ENCODE measurements at places on chromosomes 2 and 18.

- DNase-seq = no peak
These were observed 154.9 kb upstream of the NDUFV2 start for GRCh38 chr18:8947566-8947965.

GRCh38 chr2:197777823-197778407, 7.2 kb downstream of the BOLL start:
- no peak for DNase-seq

DNA sequence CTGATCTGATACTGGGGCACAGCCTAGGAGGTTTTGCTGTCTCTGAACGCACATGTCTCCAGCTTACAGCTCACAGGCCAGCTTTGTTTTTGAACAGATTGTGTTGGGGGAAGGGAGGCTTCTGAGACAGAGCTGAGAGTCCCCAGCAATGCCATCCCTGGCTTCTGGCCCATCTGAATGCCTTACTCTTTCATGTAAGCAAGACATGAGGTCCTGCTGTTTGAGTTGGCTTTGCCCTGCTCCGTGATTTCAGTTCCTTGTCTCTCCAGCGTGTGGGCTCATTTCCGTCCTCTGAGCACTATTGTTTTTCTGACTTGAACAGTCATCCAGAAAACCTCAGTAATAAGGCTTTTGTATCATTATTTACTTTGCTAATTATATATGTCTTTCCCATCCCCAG, 194.9 kb upstream of the TNP1 start:
- no peak for DNase-seq

DNA sequence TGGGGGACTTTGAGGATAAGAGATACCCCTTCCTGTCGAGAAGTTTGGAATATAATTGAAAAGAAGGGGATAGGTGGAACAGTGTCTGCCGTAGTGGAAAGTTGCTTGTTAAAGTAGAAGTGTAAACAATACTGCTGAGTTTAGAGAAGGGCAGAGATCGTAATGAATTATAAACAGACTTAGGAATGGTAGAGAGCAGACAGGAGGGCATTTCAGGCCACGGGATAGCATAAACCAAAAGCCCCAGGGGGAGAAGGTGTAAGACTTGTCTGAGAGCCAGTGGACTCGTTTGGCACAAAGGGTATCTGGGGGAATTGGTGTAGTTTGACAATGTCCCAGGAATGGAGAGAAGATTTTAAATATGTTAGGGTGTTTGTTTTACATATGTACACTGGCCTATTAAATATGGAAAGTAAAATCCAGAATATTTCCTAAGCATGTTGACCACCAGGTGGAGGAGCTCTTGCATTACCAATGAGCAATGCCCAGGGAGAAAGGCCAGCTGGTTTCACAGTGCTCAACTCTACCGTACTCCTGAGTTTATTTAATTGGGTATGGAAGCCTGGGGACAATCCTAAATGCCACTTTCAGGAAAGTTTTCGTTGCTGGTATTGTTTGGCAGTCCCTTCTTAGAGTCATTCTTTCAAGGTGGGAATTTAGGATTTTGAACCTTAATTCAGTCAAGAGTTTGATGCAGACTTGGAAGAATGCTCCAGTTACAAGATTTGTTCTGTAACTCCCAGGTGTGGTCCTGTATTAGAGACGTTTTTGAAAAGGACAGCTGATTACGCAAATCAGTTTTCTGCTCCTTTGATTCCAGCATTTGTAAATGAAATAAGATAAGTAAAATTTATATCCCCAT, 7.5 kb downstream of the COPS8 start:
- DNase-seq = no peak

DNA sequence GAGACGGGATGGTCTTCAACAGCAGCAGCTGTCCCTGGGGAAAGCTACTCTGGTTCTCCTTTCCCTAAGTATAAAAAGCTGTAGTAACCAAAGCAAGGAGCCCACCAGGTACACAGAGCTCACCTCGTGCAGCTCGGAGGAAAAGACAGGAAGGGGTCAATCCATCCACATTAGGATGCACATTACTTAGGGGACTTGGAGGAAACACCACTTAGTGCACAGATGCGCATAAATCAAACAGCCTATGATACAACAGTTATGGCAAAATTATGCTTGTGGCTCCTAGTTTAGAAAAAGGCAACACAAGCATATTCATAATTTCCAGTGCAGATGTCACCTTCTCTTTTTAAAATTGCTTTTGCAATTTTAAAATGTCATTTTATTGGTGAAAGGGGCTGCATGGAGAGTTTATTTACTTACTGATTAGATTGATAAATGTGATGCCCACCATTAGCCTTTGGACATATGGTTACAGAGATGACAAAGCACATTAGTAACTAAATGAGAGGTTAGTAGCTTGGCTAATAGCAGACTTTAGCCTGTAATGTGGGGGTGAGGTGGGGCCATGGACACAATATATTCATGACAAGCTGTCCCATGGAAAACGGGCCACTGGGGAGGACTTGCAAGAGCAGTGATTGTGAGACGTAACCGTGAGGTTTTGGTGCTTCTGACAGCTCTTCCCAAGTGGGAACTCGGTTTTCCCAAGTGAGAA, 199.8 kb downstream of the MYT1L start:
- no peak for DNase-seq

GRCh38 chr2:139055202-139055601, 275.0 kb upstream of the NXPH2 start:
- no peak for DNase-seq

DNA sequence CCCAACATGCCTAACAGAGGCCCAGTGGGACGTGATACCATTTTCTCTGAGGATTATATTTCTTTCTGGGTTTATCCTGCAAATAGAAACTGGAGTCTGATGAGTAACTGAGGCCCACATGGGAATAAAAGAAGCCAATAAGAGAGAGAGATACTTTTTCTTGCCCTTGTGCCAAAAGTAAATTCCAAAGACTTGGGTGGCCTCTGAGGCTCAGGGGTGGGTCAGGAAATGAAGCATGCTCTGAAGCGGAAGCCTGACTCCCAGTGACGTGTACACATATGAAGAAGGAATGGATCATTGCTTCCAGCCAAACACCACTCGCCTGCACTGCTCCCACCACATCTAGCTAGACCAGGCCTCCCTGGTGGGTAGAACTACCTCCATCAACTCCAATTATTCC, 273.6 kb upstream of the NCKAP5 start:
- DNase-seq = no peak

DNA sequence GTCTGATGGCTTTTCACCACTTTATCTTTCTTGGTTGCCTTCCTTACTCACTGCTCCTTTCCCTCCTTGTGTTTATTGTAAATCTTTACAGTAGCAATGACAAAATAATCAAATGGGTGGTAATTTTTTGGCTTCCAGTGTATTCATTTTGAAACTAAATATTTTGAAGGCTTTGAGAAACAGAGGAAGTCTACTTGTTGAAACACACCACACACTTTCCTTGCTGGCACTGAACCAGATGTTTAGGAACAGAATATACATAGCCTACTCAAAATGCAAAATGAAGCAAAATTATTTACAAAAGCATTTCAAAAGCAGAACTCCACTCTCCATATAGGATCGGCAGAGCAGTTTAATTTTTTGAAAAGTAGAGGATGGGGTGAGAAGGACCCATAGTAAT, 189.8 kb downstream of the LTBP1 start:
- DNase-seq = no peak

DNA sequence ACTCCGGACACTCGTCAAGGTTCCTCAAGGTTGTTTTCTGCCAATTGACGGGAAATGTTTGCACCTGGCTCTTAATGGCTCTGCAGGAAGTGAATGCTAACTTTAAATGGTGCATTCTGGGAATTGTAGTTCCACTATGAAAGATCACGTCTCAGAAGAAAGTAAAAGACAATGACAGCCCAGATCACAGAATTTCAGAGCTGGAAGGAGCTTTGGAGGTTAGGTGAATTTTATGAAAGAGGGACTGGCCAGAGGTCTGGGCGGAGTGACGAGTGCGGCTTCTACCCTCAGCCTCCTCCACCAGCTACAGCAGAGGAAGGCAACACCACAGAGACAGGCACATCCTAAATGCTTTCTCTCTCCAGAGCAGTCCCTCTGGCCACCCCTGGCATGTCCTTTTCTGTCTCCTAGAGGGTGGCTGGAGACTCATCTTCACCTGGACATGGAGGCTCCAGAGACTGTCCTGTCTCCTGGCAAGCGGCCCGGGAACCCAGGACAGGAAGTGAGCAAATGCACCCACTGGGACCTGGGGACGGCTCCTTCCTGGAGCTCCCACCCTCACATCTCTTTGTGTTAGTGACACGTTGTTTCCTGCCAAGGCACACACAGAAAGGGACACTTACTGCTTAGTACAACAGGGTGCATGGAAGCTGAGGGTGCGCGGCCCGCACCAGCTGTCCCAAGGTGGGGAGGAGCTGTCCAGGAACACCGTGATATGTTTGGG, 19.4 kb downstream of the THAP4 start:
- DNase-seq = no peak

GRCh38 chr2:152499896-152500735, 165.1 kb downstream of the FMNL2 start:
- DNase-seq = no peak

DNA sequence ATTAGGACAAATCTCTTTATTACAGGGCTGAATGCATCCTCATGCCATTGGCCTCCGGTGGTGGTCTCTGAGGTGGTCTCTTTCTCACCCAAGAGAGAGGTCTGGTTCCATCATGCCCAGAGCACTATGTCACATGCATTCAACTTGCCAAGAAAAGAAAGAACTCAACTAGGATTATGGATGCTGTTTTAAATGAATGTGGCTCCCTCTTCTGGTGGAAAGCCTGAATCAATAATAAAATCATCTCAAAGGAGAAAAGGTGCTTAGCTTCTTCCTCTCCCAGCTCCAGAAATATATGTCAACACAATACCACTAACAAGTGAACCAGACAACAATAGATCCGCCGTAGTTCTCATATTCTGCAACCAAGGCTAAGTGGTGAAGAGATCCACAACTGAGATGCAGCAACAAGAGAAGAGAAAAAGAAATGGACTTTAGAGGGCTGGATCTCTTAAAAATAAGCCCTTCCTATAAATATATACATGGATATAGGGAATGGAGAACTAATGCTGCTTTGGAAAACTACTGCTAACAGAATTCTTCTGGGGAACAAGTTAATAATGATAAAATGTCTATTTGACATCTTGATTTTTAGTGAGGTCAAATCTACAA, 396.8 kb downstream of the NCKAP5 start:
- no peak for DNase-seq

DNA sequence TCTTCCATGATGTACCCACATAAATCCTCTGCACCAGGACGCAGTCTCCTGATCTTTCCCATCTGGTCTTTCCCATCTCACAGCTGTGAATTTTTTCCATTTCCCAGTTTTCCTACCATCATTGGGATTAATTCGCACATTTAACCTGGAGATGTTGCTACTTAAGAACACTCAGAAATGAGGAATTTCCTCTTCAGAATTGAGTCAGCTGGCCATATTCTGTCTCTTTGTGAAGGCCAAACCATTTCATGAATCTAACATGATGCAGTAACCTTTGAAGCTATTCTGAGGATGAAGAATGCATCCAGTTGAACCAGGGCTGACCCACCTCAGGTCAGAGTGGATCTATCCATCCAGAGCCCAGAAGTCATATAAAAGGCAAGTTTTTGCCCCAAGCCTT, 326.8 kb downstream of the SETBP1 start:
- no peak for DNase-seq

DNA sequence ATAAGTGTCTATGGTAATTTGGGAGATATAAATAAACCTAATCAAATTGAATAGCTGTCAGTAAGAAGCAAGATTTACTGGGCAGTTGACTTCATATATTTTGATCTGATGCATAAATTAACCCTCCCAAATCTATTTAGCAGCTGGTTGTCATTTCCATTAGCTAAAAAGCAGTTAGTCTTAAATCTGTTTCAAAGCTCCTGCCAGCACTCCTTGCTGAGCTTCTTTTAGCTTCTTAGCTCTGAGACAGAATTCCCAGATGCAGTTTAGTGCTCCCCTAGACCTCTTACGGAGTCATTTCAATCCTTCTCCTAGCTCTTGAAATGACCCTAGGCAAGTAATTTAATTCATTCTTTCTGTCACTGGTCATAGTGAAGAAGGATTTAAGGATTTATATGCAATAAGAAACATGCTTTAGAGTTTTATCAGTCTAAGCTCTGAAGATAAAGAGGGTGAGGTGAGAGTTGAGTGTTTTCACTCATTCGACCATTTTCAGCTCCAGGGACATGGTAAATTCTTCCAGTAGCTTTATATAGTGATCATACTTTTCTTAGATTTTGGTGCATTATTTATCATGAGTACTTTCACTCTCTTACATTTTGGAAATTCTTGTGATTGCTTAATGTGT, 98.9 kb downstream of the PHLPP1 start:
- DNase-seq = no peak

GRCh38 chr2:223008956-223009355, 43.0 kb upstream of the KCNE4 start:
- no peak for DNase-seq

DNA sequence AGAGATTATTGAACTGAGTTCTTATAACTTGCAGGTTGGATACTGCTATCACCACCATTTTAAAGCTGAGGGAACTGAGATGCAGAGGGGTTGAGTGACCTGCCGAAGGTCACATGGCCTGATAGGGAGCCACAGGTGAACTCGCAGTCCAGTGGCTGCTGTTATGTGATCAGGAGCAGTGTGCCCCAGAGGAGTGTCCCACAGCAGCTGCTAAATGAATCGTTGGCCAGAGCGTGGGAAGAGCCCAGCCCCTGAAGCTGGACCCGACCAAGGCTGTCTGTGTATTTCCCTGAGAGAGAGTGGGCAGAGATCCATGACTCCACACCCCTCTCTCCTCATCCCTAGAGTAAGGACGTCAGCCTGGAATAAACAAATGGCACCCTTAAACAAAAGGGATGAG, 26.7 kb upstream of the PRLH start:
- DNase-seq = no peak

GRCh38 chr2:228318218-228318617, 136.7 kb upstream of the SPHKAP start:
- DNase-seq = no peak

GRCh38 chr2:15271941-15272542, 289.1 kb downstream of the NBAS start:
- no peak for DNase-seq

DNA sequence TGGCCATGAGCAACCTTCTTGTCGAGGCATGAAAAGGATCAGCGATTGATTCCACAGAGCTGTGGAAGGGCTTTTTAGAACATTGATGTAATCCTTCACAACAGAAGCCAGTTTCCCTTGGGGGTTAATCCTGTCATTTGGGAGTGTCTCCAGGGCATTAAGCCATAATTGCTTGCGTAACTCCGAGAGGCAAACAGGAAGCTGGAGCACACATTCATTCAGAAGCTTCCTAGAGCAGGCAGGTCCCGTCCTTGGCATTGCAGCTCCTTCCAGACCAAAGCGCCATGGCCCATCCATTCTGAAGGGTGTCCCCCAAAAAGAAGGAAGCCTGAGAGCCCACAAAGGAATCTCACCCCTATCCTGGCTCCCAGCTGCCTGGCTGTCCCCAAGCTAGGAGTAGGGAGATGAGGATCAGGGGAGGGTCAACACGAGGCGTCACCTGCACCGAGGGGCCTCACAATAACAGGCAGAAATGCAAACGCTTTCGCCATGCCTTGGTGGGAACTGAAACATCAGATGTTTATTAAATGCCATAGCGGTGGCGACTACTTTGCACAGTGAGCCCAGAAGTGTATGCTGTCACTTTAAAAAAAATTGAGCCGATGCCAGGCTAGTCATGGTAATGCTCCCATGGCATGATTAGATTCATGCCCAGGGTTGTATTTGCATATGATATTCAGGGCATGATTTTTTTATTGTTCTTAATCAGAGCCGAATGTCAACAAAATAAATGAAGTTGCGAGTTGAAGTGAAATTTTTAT, 339.4 kb downstream of the BCL11A start:
- DNase-seq = no peak
